ENCODE measurements at places on chromosomes 5 and 9.

GRCh38 chr9:18800579-18800978, 232.4 kb downstream of the SAXO1 start:
- no peak for DNase-seq

DNA sequence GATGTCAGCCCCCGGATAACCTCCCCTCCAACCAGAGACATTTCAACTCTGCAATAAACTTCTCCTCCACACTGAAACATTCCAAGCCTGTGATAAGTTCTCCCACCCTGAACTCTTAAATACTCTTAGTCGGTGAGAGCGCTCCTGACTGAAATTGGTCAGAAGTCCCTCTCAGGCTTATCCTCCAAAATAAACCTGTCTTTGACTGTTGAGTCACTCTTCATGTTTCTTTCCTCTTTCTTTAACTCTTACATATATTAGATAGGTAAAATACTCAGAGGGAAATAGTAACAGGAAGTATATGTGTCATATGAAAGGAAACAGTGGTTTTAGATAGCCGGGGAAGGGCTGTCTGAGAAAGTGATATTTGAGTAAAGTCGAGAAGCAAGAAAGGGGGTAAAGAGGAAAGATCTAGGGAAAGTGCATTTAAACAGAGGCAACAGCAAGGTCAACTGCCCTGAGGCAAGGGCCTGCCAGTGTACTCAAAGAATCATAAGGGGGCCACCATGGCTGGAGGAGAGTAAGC, 11.0 kb upstream of the FAM81B start:
- DNase-seq, result no peak

GRCh38 chr9:128160603-128160987, 530 bp downstream of the BBLN start:
- DNase-seq, result no peak

DNA sequence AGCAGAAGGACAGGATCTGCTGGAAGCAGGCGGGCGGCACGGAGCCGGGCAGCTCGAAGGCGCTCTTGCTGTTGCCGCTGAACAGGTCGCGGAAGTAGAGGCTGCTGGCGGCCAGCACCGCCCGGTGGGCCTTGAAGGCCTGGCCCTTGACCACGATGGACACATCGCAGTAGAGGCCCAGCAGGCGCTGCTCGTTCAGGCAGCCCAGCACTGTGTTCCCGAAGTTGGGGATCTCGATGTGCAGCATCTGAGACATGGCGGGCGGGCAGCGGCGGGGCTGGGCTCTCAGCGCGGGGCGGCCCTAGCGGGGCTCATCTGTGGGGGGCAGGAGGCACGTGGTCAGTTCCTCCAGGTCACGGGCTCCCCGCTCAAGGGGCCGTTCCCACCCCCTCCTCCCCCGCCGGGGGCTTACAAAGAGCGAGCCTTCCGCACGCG, 44.8 kb downstream of the NACC2 start:
- peak; percentile 21 for DNase-seq

DNA sequence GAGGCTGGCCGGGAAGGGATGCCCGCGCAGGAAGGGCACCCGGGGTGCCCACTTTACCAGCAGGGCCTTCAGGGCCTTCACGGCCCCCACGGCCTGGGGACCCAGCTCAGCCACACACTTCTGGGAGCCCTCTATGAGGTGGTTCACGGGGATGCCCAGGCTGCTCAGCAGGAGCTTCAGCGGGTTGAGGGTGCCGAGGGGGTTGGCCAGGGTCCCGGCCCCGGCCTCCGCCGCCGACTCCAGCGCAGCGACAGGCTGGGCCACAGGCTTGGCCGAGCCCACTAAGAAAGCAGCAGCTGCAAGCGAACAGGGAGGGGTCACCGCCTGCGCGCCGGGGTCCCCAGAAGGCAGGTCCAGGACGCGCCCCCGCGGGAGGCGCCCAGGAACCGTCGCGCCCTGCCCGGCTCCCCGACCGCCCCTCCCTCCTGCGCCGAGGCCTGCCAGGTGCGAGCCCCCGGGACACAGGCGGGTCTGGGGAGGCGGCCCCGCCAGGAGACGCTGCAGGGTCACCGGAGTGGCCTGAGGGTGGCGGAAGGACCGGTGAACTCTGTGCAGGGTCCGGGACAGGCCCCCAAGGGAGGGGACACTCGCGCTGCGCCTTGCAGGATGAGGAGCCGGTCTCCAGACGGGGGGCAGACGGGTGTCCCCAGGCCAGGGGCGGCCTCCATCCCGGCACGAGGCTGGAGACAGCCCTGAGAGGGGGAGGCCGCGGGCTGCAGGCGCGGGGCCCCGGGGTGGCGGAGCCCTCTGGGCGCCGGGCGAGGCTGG, 572 bp downstream of the SCGB3A1 start:
- no peak for DNase-seq

- DNase-seq, result no peak
Observed at GRCh38 chr9:121071756-121072421, 2.9 kb upstream of the CNTRL start.

GRCh38 chr5:76494201-76494600, 91.1 kb downstream of the IQGAP2 start:
- no peak for DNase-seq

GRCh38 chr5:177520271-177520670, 3.5 kb upstream of the DDX41 start:
- DNase-seq, result no peak

- no peak for DNase-seq
Observed at GRCh38 chr5:2758632-2759031, 7.2 kb upstream of the IRX2 start.

DNA sequence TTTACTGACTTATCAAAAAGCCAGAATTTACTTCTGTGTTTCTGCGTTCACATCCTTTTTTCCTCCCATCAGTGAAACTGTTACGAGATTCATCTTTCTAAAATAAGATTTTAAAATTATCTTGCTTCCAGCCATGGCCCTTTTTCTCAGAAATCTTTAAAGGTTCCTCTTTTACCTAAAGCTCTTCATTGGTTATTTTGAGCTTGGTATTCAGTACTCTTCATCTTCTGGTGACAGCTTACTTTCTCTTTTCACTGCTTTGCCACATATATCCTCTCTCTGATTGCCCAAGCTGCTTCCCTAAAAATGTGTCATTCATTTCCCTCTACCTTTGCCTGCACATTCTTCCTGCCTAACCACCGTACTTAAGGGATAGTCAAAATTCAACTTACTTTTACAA, 32.3 kb downstream of the TGFBR1 start:
- no peak for DNase-seq

GRCh38 chr5:85512896-85513295, 1104.8 kb upstream of the COX7C start:
- peak; percentile 16 for DNase-seq

- peak; percentile 31 for DNase-seq
Observed at GRCh38 chr5:398475-399295, 44.3 kb upstream of the EXOC3 start.

- no peak for DNase-seq
Observed at GRCh38 chr9:17315341-17315740, 180.5 kb downstream of the CNTLN start.

- DNase-seq, result no peak
Observed at GRCh38 chr5:27612161-27612560, 573.8 kb upstream of the CDH9 start.

GRCh38 chr9:121641224-121641611, 10.2 kb upstream of the DAB2IP start:
- DNase-seq, result no peak

GRCh38 chr5:74235552-74235951, 405.0 kb downstream of the ENC1 start:
- no peak for DNase-seq

DNA sequence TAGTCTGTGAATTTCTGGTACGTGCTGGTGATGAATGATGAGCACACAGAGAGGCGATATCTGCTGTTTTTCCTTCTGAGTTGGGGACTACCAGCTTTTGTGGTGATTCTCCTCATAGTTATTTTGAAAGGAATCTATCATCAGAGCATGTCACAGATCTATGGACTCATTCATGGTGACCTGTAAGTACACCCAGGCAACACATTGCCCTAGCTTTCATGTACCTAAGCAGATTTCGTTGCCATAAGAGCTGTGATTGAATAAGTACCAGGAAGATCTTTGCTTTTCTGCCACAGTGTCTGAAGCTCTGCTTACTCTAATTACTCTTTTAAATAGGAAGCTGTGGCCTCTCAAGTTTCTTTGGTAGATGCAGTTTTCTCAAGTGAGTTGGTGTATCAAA, 397.8 kb downstream of the ARRDC3 start:
- DNase-seq, result no peak

DNA sequence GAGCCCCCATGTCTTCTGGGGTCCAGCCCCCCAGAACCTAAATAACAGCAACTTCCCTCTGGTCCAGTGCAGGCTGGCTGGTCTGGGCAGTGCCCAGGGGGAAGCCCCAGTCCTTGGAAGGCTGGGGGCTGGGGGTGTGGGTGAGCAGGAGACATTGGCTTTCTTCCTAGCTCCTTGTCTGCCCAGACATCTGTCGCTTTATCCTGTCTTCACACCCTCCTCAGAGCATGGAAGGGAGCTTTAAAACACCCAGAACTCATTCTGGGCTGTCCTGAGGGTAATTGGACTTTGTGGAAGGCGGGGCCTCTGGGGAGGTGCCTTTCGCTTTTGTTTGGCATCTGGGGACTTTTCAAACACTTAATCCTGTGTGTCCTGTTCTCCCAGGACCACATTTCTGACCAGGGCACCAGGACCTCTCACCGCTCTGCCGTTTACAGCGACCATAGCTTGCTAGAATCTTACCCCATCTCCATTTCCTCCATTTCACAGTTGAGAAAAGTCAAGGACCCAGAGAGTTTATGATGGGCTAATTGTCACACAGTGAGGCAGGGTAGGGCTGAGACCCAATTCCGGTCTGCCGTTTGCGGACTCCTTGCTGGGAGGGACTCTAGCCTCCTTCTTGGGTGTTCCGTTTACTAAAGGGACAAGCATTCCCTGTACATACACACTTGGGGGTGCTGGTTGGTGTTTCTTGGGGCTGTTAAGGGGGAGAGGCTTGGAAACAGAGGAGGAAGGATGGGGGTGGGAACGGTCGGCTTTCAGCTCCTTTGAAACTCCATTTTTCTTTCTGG, 1.1 kb downstream of the GSN start:
- no peak for DNase-seq

- DNase-seq, result no peak
Observed at GRCh38 chr9:14992081-14992480, 81.9 kb upstream of the FREM1 start.

DNA sequence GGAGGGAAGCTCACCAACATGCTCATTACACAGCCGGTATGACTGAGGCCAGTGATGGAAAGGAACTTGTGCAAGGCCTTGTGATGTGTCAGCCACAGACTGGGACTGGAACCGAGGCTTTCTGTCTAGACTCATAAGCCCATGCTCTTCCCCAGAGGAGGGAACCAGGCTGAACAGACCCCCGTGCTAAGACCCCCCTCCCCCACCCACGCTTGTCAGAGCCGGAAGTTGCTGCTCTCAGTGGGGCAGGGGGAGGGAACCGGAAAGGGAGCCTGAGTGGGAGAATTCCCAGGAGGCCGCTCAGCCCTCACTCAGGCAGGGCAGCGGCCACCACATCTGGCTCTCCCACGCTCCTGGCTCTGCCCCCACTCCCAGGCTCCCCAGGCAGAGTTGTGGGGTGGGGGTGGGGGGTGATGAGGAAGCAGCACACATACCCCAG, 4.1 kb upstream of the PDGFRB start:
- DNase-seq, result no peak

GRCh38 chr9:120258096-120258495, 321.9 kb downstream of the CDK5RAP2 start:
- DNase-seq, result no peak

- no peak for DNase-seq
Observed at GRCh38 chr5:72938206-72938605, 17.6 kb upstream of the FCHO2 start.

- peak; percentile 89 for DNase-seq
Observed at GRCh38 chr5:174419540-174420132, 304.7 kb upstream of the MSX2 start.

DNA sequence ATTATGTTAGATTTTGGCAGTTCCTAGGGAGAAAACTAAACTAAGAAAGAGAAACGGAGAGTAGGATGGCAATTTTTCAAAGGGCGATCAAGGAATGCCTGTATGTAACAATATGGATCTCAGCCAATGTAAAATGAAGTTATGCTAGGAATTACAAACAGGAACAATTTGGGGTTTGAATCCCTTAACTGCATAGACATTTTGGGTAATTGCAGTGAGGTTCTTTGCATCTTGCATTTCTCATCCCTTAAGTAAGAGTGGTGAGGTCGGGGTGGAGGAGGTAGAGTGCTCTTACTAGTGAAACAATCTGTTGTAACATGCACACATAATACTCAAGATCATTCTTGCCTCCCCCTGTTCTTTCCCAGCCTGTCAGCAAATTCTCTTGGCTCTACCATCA, 137.6 kb downstream of the NPR3 start:
- no peak for DNase-seq

DNA sequence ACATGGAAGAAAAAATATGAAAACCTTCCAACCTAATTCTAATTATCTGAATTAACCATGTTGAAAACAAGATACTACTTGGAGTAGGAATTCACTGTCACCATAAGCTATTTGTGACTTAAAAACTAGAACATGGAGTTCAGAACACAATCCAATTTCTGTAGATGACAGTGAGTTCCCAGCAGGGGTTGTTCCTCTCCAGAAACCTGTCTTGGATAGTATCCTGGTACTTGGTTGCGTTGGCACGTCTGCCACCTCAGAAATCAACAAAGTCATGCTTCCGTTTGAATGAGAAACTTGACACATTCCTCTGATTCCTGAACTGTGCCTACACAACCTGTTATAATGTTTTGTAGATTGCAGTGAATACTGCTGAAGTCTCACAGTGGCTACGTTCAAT, 789.9 kb upstream of the DMAC1 start:
- no peak for DNase-seq

Data from left hindlimb (tissue), 1 donor.